T-helper 17 cell (primary cell): ENCODE measurements at places on chromosomes 13 and 19.

GRCh38 chr13:110680852-110681251 lies 25.1 kb downstream of the CARS2 start:
- no peak for DNase-seq

DNA sequence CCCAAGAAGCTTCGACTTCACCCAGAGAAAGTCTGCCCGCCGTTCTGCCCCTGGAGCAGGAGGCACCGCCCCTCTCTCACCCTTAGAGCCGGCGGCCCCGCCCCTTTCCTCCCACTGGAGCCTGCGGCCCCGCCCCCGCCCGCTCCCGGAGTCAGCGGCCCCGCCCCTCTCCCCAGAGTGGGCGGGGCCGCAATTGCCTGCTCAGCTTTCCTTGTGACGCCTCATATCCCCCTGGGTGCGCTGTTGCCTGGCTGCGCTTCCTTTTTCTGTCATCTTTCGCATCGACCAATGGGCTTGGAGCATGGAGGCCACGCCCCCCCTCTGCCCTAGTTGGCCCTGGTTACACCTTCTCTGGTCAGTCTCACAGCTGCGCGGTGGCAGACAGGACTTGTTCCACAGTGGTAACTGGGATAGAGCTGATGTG lies 38.2 kb upstream of the ZNF492 start:
- DNase-seq = no peak

GRCh38 chr19:34265221-34265650 lies 10.9 kb downstream of the GARRE1 start:
- DNase-seq = no peak

DNA sequence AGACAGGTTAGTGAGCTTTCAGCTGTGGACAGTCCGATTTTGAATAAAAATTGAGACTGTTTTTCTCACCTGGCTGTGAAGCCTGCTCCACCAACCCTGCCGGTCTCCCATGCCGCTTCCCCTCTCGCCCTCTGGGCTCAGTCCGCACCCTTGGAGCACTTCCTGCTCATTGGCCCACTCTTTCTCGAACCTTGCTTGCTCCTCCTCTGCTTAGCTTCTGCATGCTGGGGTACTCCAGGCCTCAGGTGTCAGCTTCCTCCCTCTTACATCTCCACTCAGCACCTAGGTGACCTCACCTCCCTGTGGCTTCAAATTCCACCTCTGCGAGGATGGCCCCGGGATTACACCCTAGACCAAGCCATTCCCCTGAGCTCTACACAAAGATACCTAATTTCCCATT lies 39.6 kb downstream of the C13orf42 start:
- no peak for DNase-seq

DNA sequence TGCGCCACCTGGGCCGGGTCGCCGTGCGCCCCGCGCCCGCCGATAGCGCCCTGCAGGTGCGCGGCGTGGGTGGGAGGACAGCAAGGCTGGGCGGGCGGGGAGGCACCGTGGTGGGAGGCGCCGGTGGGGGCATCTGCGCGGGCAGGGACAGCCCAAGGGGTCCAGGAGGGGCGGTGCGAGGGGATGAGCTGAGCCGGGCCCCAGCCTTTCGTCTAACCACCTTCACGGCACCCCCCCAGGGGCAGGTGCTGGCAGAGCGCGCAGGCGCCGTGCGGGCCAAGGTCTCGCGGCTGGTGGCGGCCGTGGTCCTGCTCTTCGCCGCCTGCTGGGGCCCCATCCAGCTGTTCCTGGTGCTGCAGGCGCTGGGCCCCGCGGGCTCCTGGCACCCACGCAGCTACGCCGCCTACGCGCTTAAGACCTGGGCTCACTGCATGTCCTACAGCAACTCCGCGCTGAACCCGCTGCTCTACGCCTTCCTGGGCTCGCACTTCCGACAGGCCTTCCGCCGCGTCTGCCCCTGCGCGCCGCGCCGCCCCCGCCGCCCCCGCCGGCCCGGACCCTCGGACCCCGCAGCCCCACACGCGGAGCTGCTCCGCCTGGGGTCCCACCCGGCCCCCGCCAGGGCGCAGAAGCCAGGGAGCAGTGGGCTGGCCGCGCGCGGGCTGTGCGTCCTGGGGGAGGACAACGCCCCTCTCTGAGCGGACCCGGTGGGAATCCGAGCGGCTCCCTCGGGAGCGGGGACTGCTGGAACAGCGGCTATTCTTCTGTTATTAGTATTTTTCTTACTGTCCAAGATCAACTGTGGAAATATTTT lies 3.1 kb downstream of the KISS1R start:
- peak; percentile 60 for DNase-seq

GRCh38 chr19:46406976-46407375 lies 6.4 kb downstream of the CCDC8 start:
- no peak for DNase-seq

GRCh38 chr19:45767410-45767880 lies 1.6 kb downstream of the SIX5 start:
- no peak for DNase-seq

DNA sequence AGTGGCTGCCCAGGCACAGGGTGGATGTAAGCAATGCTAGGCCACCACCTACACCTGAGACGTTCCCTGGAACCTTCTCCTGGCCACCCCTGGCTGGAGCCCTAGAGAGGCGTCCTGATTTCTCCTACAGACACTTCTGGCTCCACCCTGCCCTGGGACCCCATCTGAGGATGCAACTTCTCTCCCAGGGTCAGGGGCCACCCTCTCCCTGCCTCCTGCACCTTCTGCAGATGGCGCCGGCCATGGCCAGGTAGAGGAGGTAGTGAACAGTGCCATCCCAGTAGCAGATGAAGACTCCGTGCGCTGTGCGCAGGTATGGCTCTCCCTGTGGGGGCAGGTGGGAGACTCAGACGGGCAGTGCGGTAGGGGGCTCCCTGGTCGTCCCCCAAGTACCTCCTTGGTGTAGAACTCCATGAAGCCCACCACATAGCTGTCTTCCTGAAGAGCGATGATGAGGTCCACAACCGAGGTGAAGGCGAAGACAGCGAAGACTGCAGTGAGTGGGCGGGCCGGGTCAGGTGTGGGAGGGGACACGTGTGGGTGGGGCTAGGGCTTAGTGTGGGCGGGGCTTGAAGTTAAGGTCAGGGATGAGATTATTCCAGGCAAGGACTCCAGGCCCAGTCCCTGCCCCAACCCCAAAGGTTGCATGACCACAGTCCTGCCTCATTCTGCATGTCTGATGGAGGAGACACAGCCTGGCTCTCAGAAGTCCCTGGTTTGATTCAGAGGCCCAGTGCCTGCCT lies 3.0 kb downstream of the TM6SF2 start:
- DNase-seq = no peak

DNA sequence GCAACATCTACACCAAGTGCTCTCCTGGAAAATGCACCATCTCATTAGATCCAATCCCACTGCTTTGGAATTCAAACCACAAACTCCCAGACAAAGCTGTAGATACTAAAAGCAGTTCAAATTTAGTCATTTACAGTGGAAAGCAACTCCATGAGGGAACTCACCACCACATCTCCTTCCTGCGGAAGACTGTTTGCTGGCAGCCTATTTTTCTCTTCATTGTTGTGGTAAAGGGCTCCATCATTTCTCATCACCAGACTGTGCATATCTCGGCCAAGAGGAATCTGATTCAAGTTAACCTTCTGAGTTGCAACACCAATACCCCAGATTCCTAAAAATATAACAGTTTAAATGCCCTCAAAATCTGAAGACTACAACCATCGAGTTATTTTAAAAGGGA lies 8.4 kb downstream of the SPRYD7 start:
- no peak for DNase-seq

DNA sequence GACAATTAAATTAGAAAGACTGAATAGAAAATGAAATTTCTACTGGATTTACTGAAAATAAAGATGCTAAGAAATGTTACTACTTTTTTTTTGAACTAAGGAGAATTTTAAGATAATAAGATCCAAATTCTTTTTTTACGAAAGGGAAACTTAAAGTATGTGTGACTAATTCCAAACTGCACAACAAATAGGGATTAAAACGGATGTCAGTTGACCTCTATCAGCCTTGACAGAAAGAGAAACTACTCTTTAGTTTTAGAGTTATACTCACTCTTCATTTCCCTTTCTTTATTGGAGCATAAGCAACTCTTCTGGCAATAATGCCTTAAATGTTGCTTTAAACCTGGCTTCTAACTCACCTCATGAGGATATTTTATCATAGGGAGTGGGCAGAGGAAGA lies 273.8 kb downstream of the SLITRK6 start:
- no peak for DNase-seq

DNA sequence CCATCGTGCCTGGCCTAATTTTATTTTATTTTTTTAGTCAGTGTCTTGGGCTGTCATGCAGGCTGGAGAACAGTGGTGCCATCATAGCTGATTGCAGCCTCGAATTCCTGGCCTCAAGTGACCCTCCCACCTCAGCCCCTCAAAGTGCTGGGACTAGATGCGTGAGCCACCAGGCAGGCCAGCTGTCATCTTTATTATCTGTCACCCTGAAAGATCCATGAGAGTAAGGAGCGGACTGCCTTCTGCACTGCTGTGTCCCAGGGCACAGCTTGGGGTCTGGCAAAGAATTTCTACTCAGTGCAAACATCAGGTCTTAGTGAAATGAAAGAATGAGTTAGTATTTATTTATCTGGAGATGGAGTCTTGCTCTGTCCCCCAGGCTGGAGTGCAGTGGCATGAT lies 9.5 kb upstream of the TLE5 start:
- no peak for DNase-seq

- DNase-seq = no peak
Measured at GRCh38 chr19:55617426-55617825, 6.9 kb downstream of the ZNF784 start.

GRCh38 chr19:50875795-50876422 lies 2.7 kb downstream of the KLK2 start:
- DNase-seq = no peak

DNA sequence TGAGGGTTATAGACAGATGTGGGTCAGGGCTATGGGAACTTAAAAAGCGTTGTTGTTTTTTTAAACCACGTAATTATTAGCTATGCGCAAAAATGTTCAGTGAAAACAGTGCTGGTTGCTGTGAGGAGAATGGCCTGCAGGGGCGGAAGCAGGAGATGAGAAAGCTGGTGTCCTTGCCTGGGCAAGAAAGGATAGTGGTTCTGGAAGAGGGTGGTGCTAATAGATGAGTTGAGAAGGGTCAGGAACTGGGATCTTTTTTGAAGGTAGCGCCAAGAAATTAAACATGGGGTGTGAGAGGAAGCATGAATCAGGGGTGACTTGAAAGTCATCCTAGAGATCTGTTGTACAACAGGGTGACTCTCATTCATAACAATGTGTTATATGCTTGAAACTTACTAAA lies 4.8 kb upstream of the SMG9 start:
- DNase-seq = no peak

GRCh38 chr19:57830071-57830602 lies at the start of gene ZNF587B:
ZNF587B (plus strand) TSS chr19:57830299; CDS start chr19:57830529, 230 bp downstream.
- no peak for DNase-seq

DNA sequence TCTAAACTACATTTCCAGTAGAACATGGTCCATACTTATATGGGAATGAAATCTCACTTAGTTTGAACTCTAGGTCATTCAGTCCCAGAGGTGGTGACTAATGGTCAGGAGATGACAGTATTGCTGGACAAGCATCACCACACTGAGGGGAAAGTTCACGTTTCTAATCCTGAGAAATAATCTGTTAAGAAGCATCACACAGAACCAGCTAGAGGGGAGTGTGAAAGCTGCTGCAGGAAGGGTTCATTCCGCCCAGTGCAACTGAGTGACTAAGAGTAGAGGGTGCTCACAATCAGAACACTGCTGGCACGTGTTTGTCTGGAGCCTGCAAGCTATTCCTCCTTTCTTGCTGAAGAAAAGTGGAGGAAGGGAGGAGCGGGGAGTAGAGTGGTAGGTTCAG lies 2.7 kb downstream of the COL4A1 start:
- DNase-seq = no peak

GRCh38 chr13:43905435-43906031 lies 25.8 kb downstream of the LACC1 start:
- DNase-seq = no peak

- DNase-seq = no peak
Measured at GRCh38 chr19:14821937-14822336, 13.0 kb downstream of the OR7A5 start.

DNA sequence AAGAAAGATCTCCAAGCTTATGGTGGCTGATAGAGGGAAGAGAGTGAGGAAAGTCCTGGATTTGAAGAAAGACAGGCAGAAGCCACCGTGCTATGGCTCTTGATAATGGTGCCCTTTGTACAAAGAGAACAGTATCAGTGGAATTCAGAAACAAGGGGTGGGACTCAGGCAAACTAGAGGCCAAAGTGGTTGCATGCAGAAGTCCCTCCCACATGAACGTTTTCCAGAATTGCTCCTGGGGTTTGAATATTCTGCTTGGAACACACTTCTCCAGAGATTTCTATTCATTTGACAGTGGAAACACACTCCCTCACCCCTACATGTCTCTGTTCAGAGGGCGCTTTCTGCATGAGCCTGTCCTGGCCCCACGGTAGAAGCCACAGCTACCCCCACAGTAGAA lies 10.1 kb upstream of the MBNL2 start:
- no peak for DNase-seq

DNA sequence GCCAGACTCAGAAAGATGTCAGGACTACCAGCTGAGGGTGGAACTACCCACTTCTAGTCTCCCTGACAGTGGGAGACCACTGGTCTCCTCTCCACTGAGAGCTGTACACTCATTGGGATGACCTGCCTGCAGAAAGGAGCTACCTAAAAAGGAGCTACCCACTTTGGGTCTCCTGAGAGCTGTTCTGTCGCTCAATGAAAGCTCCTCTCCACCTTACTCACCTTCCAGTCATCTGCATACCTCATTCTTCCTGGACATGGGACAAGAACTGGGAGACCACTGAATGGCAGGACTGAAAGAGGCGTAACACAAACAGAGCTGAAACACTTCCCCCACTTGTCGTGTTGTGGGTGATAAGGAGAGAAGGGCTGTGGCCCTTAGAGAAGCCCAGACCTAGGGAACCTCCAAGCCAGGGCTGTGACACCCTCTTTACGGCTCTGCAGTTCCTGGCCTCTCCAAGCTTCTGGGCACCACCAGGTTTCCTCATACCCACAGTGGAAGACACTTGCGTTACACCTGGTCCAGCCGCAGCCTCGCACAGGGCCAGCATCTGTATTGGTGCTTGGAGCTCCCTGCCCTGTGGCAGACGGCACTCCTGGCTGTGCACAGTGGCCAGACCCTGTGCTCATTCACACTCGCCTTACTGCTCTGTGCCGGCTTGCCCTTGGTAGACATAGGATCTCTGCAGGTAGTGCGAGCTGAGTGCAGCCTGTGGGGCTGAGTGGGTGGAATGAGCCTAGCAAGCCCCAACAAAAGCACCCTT lies 54.9 kb upstream of the SLITRK6 start:
- DNase-seq = no peak
